ENCODE measurements at places on chromosomes 1 and 21.

GRCh38 chr1:240572328-240572727 lies 39.6 kb downstream of the GREM2 start:
- no peak for DNase-seq

DNA sequence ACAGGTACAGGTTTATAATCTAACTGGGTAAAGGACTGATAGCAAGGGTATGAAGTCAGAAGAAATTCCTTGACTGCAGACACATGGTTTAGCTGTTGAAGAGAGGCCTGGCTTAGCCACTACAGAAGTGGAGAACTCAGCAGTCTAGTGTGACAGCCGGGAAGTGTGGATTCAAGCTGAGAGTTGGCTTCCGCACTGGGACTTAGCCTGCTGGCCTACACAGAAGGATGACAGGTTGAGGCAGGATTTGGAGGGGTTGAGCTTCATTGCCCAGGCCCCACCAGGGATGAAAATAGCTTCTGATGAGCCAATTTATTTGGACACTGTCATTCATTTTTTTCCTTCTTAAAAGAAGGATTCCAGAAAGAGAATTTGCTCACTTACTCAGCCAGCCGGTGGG lies 284.4 kb downstream of the PCP4 start:
- no peak for DNase-seq

GRCh38 chr1:229253151-229253974 lies 17.5 kb upstream of the RAB4A start:
- DNase-seq, result peak; percentile 15

DNA sequence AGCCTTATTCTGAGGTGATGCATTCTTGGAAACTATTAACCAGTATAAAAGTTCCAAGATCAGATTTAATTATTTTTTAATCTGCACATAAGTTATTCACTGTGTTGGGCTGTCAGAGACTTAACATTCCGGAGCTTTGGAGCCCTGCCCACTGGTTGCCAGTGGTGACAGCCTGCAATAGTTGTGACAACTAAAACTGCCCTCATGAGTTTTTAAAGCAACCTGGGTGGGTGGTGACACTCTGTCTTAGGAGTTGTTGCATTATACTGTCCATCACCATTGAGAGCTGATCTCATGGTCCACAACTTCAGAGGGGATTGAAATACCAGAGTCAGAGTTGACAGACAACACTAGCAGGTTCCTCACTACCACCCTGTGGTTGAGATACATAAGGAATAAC lies 653.9 kb upstream of the USP24 start:
- DNase-seq, result no peak

DNA sequence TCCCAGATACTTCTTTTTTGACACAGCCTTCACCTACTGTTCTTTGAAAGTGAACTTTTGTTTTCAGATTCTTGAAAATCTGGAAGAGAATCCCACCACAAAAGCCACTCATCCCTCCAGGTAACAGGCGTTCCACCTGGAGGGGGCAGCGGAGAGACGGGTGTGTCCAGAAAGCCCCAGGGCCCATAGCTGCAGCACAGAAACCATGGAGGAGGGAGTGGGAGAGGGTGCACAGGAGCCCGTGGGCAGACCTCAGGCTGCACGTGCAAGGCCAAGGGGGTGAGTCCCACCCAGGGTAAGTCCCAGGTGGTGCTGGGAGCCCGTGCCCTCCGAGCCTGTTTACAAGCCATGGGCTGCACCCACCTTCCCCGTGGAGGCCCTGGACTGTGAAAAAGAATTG lies 86.5 kb downstream of the PSMG1 start:
- no peak for DNase-seq

DNA sequence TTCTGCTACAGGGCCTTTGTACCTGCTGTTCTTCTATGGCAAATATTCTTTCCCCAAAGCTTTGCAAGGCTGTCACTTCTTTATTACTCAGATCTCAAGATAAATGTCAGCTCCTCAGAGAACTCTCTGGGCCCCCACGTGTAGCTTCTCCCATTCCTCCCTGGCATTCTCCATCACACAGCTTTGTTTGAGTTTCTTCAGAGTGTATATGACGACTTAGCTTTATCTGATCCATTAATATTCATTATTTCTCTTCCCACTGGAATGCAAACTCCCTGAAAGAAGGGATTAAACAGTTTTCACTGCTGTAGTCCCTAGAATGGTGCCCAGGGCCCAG lies 174.6 kb upstream of the EDN2 start:
- DNase-seq, result no peak

DNA sequence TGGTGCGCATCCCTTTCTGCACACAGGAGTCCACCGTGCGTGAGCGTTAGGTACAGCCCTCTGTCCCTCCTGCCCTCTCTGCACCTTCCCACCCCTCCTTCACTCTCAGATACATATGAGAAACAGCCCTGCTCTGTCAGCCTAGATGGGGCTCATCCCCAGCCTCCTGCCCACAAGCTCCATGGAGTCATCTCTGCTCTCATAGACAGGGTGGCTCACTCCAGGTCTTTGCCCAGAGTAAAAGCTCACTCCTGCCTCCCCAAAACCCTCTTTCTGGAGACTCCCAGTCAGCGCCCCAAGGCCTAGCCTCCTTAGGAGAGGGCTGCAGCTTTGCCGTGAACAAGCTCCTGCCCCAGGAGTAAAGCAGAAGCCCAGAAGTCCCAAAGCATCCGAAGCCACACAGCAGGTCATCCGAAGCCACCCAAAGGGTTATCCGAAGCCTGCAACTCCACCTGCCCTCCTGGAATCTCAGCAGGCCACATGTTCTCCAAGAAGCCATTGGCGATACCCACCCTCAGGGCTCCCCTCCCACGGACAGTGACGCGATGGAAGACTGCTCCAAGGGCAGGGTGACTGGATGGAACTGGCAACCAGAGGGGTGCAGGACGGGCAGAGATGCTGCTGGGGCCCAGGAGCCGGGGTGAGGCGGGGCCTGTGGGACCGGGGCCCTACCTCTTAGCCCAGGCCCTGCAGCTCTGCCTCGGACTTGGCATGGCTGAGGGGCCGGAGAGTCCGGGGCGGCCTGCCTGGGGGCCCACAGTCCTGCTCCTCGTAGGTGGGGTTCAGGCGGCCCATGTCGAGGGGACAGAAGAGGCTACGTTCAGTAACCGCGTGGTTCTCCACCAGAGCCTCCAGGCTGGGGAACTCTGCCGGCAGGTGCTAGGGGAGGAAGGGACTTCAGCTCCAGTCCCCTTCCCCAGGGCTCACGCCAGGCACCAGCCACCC lies 3.6 kb upstream of the KIF17 start:
- DNase-seq, result no peak

DNA sequence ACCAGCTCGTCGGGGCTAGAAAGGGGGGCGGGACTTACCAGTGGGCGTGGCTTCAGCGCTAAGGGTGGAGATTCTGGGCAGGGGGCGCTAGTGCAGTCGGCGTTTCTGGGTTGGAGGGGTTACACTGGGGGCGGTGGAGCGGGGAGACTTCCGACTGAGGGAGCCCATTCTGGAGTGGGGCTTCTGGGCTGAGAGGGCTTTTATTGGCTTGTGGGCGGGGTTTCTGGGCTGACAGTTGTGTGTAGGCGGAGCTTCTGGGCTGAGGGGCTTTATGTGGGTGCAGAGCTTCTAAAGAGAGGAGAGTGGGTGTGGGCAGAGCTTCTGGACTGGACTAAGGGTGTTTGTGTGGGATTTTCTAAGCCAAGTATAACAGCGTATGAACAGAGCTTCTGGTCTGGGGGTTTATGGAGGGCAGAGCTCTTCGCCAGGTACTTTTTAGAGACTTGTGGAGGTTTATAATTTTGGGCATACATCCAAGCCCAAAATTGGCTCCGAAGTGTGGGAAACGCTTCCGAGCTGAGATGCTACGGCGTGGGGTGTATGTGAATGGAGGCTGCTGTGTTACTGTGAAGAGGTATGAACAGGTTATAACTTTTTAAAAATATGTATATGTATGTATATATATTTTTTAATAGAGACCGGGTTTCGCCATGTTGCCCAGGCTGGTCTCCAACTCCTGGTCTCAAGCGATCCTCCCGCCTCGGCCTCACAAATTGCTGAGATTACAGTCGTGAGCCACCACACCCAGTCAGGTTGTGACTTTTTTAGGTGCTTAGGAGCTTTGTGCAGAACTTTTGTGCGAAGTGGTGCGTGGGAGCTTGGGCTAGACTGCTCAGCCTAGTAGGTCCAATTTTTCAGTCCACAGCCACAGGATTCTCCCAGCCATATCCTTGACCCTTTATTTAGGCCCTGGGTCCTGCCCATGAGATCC lies 825 bp downstream of the TMEM39B start:
- DNase-seq, result no peak

- no peak for DNase-seq
Measured at GRCh38 chr1:67629370-67630075, 55.5 kb upstream of the GADD45A start.

All from DMS 273 treated with DMSO at 0.1 percent for 48 hours (cell line).